ENCODE measurements at places on chromosomes 1 and 21. TPM values are rescaled to one million over a fixed set of nuclear protein-coding genes. Genes with fewer than 3 reads are reported as not detected.

- no peaks in the 10 kb centered on the region for H3K4me1 ChIP-seq
- H3K36me3 ChIP-seq = peaks cover 93% of the 10 kb centered on the region
- no peak overlapping the region for H3K27ac ChIP-seq
- DNase-seq = no peak
- no peak overlapping the region for H3K4me3 ChIP-seq
- no peaks in the 10 kb centered on the region for H3K27me3 ChIP-seq
These were observed 44.5 kb upstream of the DARS2 start for GRCh38 chr1:173779936-173780335.

GRCh38 chr1:23178950-23179349, 10.3 kb upstream of the LUZP1 start:
- H3K4me3 ChIP-seq = no peak overlapping the region
- peaks cover 20% of the 10 kb centered on the region for H3K4me1 ChIP-seq
- no peak for DNase-seq
- peak overlapping the region; percentile 93 for H3K27ac ChIP-seq

GRCh38 chr1:203176273-203177035, 828 bp upstream of the MYBPH start:
- no peaks in the 10 kb centered on the region for H3K36me3 ChIP-seq
- no peaks in the 10 kb centered on the region for H3K4me1 ChIP-seq
- H3K4me3 ChIP-seq = no peak overlapping the region
- no peaks in the 10 kb centered on the region for H3K27me3 ChIP-seq
- DNase-seq = no peak

- H3K4me1 ChIP-seq = peaks cover 14% of the 10 kb centered on the region
- no peaks in the 10 kb centered on the region for H3K27me3 ChIP-seq
- H3K36me3 ChIP-seq = no peaks in the 10 kb centered on the region
- H3K4me3 ChIP-seq = peak overlapping the region; percentile 82
- H3K27ac ChIP-seq = peak overlapping the region; percentile 92
- peak; percentile 53 for DNase-seq
These were observed 862 bp upstream of the DIPK1A start for GRCh38 chr1:92961896-92962752.

GRCh38 chr1:150429805-150430204, 57.4 kb upstream of the TARS2 start:
- no peak overlapping the region for H3K4me3 ChIP-seq
- no peaks in the 10 kb centered on the region for H3K27me3 ChIP-seq
- H3K4me1 ChIP-seq = no peaks in the 10 kb centered on the region
- no peak for DNase-seq
- no peaks in the 10 kb centered on the region for H3K36me3 ChIP-seq

DNA sequence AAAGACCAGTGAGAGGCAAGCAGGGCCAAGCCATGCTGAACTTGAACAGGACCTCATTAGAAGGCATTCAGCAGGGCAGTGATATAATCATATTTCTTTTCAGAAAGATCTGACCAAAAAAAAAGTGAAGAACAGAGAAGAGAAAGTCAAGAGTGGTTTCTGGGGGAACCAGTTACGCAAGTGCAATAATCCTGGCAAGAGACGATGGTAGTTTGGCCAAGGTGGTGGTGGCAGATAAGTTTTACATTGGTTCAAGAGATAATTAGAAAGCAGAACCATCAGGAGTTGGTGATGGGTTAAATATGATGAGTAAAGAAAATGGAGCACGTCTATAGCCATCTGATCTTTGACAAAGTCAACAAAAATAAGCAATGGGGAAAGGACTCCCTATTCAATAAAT, 54.3 kb downstream of the ZSWIM5 start:
- H3K27ac ChIP-seq = no peak overlapping the region
- H3K27me3 ChIP-seq = no peaks in the 10 kb centered on the region
- DNase-seq = no peak
- no peak overlapping the region for H3K4me3 ChIP-seq

DNA sequence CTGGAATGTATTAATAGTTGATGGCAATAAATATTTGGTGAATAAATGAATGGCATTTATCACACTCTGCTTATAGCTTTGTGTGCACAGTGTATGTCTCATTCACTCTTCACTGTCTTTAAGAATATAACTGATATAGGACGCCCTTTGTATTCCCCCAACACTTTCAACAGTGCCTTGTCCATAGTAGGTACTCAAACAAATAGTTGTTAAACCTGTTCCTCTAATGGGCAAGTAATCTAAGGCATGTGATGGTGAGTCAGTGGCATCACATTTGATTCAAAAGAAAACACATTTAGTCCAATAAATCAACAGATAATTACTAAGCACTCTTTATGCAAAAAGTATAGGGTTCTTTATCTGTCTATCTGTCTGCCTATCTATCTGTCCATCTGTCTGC, 11.2 kb upstream of the RXRG start:
- H3K27ac ChIP-seq = no peak overlapping the region
- no peaks in the 10 kb centered on the region for H3K4me1 ChIP-seq
- no peaks in the 10 kb centered on the region for H3K36me3 ChIP-seq
- H3K27me3 ChIP-seq = no peaks in the 10 kb centered on the region
- H3K4me3 ChIP-seq = no peak overlapping the region
- DNase-seq = no peak

- no peak overlapping the region for H3K27ac ChIP-seq
- H3K36me3 ChIP-seq = no peaks in the 10 kb centered on the region
- no peak overlapping the region for H3K4me3 ChIP-seq
These were observed 183.5 kb upstream of the DPYD start for GRCh38 chr1:98104289-98104688.

- no peak overlapping the region for H3K4me3 ChIP-seq
- no peaks in the 10 kb centered on the region for H3K27me3 ChIP-seq
- H3K4me1 ChIP-seq = peaks cover 16% of the 10 kb centered on the region
- DNase-seq = no peak
- H3K27ac ChIP-seq = no peak overlapping the region
These were observed 4.2 kb upstream of the IL19 start for GRCh38 chr1:206766251-206766856.

DNA sequence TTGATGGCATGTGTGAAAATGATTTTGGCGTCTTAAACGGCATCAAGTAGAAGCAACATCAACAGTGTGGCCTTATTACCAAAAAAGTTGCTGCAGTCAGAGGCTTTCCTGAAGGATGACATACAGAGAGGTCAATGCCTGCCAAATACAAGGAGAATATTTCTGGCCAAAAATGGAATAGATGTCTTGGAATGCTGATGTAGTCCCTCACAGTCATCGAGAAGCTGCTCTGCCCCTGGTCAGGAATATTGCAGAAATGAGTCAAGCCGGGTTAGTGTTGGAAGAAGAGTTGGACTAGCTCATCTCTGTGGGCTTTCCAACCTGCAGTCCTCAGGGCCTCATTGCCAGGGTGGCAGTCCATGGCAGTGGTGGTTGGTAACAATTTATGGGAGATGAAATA, 42.1 kb downstream of the NOS1AP start:
- H3K4me3 ChIP-seq = no peak overlapping the region
- no peaks in the 10 kb centered on the region for H3K36me3 ChIP-seq

DNA sequence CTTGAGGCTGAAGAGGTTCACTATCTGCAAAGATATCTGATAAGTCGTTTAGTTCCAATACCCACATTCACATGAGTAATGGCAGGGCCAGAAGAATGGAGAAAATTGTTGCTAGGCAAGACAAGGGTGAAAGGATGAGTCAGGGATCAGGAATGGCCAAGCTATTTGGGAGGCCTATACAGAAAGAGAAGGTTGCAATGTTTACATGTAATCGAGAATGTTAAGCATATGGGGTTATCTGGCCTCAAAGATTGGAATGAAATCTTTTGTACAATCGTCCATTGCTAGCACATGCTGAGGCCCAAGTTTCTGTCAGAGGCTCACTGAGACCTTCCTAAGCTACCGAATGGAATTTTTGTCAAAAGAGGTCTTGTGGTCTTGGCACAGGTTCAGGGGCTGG, 299.9 kb upstream of the PLD5 start:
- H3K27me3 ChIP-seq = no peaks in the 10 kb centered on the region
- no peaks in the 10 kb centered on the region for H3K36me3 ChIP-seq
- H3K4me1 ChIP-seq = no peaks in the 10 kb centered on the region

DNA sequence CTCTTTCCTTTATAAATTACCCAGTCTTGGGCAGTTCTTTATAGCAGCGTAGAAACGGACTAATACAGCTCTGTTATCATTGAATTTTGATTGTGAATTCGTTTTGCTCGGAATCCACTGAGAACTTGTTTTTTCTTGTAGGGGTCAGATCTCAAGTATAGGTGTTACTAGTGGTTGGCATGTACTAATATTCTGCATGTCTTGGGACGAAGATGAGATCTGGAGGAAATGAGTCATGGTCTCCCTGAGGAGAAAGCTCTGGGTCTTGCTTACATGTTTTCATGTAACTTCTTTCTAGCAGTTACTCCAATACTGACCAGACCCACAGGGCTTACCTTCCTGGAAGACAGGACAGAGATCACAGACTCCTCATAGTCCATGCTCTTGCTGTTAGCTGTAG, 30.3 kb downstream of the ZSCAN20 start:
- no peak for DNase-seq
- H3K4me1 ChIP-seq = no peaks in the 10 kb centered on the region
- no peak overlapping the region for H3K4me3 ChIP-seq
- no peaks in the 10 kb centered on the region for H3K27me3 ChIP-seq

UBE2Q1 gene
- 17.4 TPM for total RNA-seq

SPATA21 gene
- total RNA-seq = not detected

OR2T5 gene
- total RNA-seq = not detected

Data from tibial nerve (tissue), 4 donors.